ENCODE measurements at places on chromosomes 12 and 14.

DNA sequence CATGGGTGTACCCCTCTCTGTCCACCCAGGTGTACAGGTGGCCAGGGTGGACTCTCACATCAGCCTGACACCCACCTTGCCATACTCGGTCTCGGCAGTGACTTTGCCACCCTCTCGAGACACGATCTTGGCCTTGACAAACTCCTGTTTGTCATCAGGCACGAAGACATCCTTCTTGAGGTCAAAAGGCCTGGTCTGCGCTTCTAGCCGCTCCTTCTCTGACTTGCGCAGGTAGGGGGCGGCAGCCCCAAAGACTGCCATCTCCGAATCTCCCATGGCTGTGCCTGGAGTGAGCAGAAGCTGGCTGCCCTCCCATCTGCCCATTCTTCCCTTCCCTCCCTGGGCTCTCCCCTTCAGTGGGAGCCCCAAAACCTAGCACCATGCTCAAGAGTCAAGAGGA lies 2.0 kb downstream of the MYH7 start:
- DNase-seq = no peak

- no peak for DNase-seq
Measured at GRCh38 chr12:132622437-132623071, 4.0 kb downstream of the P2RX2 start.

DNA sequence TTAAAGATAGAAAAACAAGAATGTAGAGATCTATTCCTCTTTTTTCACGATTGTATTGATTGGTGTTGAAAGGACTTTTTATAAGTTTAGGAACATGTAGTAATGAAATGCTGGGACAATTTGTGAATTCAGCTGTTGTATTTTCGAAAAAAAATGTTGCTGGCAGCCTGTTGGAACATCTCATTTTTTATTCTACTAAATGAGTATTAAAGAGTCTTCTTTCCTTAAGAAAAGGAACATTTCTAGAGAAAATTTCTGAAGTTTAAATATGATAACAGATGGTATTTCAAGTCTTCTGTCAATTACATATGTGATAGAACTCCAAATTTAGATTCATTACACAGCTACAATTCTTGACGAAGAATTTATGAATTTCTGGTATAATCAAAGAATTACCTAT lies 189.6 kb downstream of the TMEM117 start:
- DNase-seq = no peak

GRCh38 chr14:21924479-21924878 lies 250.9 kb upstream of the OR4E1 start:
- DNase-seq = no peak

DNA sequence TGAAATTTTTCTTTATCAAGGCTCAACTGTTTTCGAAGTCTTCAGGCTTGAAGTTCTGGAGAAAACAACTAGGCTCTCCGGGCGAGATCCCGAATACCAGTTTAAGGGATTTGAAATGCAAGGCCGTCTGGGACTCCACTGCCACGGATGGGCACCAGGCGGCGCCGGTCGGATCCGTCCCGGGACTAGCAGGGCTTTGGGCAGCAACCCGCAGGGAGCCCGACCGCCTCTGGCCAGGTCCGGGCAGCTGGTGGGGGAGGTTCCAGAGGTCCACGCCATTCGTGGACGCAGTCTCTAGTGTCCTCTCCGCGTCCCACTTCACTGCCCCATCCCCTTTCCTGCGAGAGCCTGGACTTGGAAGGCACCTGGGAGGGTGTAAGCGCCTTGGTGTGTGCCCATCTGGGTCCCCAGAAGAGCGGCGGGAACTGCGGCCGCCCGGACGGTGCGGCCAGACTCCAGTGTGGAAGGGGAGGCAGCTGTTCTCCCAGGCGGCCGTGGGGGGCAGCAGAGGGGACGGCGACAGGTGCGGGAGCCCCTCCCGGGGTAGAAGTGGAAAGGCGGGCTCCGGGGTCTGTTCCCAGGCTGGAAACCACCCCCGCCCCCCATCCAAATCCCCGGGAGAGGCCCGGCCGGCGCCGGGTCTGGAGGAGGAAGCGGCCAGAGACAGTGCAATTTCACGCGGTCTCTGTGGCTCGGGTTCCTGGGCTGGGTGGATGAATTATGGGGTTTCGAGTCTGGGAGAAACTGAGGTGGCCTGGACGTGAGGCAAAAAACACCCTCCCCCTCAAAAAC lies 838 bp upstream of the ERBB3 start:
- no peak for DNase-seq

- no peak for DNase-seq
Measured at GRCh38 chr12:99911967-99912366, 72.8 kb downstream of the ANKS1B start.

DNA sequence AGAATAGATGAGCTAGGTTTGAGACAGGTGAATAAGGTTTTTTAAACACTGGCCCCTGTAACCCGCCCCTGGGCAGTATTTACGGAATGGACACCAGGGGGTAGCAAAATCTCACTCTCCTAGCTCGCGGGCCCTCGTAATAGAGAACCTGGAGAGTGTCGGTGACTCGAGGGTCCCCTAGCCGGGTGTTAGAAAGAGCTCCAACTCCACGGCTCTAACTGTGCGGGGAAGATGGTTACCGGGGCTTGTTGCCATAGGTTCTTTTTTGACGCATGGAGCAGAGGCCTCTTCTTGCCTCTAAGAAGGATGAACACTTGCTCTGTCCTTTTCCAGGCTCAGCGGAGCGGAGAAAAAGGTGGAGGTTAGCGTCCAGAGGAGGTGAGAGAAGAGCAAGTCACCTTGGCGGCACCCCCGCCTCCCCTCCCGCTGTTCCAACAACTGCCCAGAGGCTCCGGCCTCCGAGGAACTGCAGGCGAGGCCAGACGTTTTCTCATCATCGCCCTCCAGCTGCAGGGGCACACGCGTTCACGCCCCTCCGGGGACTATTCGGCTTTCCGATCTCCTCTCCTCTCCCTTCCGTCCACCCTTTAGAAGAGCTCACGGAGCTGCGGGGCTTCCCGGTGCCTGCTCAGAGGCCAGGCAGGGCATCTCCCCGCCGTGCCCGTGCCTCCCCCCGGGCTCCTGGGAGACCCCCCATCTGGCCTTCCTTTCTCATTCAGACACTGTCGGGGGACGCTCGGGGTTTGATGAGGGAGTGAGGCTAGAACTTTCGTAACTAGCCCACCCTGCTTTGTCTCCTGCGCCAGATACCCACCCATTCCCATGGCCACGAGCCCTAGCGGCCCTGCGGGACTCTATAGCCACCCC lies 1.4 kb upstream of the ARHGEF40 start:
- DNase-seq = no peak

GRCh38 chr14:76138119-76138757 lies 13.5 kb upstream of the GPATCH2L start:
- no peak for DNase-seq

- DNase-seq = no peak
Measured at GRCh38 chr12:9626291-9626690, 18.6 kb upstream of the KLRB1 start.

DNA sequence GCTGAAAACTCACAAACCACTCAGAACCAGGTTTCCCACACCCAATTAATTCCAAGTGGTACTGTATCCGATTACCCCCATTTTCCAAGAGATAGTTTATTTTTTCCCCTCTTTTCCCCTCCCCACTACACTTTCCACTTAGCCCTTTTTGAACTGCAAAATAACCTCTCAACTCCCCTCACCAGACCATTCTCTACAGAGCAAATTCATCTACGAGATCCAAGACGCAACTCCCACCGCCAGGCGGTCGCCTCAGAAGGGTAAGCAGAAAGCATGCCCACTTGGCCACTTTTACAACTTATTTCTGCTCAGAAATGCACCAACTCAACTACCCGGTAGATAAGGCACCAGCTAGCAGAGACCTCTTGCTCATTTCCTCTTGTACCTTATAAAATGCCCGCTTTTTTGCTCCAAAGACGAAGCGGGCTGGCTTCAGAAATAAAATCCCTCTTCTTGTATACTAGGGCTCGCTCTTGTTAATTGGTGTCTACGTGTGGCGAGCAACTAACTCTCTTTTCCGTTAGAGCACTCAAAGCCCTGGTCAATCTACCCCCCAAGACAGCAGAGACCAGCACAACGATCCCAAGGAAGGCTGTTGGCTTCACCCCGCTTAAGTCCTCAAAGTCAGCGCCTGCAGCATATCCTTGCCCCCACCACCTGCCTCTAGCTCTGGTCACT lies 910 bp upstream of the SRP54 start:
- DNase-seq = no peak

- no peak for DNase-seq
Measured at GRCh38 chr14:77426396-77426795, 3.1 kb upstream of the NOXRED1 start.

DNA sequence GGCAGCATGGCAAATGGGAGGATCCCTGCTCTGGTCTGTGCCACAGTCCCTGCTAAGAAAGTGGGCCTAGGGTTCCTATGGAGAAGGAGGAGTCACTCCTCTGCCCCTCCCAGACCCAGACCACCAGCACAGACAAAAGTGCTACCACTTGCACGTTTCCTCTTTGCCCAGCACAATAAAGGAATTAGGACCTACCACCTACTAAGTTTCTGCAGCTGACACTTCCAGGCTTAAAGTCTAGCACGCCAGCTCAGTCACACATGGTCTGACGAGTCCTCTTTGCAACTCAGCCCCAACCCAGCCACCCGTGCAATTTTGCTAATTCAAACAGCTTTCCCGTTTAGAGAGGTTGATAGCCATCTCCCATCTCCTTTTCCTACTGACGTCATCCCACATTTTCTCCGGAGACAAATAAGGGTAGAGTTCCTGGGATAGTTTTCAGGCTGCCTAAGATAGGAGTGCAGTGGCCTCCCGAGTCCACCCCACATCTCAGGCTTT lies 66.2 kb upstream of the PTGR2 start:
- DNase-seq = no peak

DNA sequence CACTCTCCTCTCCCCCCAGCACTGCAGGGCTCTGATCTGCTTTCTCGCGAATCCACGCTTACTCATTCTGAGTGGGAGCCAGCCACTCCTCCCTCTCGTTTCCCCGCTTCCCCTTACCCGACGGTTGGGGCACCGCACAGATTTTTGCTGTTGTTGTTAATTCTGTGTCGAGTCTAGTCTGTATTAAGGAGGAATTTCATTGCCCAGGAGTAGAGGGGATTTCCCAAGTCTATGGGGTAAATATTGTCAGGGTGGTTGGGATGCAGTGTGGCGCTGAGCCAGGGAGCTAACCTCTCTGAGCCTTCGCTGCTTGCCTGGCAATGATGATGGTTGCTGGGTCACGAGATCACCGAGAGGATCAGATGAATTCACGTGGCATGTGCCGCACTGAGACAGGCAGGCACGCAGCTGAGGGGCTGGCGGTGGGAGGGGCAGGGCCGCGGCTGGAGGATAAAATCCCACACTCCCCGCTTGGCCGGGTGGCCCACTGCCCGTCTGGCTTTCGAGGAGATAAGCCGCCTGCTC lies 18.5 kb downstream of the NCOR2 start:
- no peak for DNase-seq

DNA sequence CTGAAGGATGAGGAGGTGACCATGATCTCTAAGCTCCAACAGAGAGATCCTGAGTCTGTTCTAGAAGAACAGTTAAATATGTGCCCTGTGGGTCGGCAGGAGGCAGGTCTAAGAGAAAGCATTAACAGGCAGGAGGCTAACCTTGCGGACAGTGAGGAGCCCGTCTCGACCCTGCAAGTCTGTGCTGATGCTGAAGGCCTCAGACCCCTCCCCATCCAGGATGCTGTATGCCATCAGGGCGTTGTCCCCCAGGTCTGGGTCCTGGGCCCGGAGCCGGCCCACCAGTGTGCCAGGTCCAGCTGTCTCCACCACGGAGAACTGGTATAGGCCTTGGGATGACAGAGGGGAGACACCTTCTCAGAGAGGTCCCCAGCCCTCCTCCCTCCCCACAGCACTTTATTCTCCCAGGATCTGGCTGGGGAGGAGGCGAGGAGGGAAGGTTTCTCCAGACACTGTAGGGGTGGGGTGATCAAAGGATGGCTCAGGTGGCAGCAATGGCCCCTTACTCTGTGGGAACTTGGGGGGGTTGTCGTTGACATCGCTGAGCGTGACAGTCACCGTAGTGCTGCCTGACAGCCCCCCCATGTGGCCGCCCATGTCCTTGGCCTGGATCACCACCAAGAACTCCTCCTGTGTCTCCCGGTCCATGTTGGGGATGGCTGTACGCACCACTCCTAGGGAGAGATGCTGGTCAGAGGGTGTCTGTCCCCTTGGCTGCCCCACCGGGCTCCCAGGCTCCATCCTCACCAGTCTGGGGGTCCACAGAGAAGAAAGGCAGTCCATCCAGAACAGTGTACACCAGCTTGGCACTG lies 3.1 kb downstream of the CDH24 start:
- DNase-seq = no peak

DNA sequence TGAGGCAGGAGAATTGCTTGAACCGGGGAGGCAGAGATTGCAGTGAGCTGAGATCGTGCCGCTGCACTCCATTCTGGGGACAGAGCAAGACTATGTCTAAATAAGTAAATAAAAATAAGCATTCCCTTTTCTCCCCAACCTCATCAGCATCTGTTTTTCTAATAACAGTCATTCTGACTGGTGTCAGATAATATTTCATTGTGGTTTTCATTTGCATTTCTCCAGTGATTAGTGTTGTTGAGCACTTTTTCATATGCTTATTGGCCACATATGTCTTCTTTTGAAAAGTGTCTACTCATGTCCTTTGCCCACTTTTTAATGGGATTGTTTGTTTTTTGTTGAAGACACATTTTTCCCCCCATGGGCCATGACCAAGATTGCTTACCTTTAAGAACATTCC lies 243.2 kb downstream of the ADAMTS20 start:
- DNase-seq = no peak

GRCh38 chr12:2756756-2757155 lies 38.0 kb upstream of the FKBP4 start:
- no peak for DNase-seq

DNA sequence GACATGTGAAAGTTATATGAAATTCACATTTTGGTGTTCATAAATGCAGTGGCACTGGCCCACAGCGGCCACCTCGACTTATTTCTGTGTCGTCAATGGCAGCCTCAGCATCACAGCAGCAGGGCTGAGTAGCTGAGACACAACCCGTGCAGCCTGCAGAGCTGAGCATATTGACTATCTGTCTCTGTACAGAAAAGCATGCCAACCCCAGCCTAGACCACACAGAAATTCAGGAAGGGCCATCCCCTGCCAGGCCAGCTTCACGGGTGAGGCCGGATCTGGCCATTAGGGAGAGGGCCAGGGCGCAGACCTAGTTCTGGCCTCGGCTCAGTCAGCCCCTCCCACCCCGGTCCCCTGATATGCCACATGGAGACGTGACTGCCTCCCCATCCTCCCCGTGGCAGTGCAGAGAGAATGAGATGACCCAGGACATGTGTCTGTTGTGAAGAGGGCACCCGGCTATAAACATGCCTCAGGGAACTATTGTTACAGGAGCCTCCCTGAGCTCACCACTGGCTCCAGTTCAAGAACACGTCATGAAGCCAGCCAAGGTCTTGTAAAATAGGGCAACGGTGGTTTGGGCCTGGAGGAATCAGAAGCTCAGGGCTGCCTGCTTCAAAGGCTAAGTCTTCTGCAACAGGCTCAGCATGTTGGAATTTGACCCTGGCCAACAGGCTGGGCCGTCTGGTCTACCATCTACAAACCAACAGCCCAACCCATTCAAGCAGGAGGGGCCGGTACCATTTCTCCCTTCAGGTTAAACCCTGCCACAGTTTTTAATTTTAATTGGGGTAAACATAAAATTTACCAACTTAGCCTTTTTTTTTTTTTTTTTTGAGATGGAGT lies 25.5 kb downstream of the SCARB1 start:
- DNase-seq = no peak
